Erythroblast (primary cell): ENCODE measurements at places on chromosomes 12 and 14.

DNA sequence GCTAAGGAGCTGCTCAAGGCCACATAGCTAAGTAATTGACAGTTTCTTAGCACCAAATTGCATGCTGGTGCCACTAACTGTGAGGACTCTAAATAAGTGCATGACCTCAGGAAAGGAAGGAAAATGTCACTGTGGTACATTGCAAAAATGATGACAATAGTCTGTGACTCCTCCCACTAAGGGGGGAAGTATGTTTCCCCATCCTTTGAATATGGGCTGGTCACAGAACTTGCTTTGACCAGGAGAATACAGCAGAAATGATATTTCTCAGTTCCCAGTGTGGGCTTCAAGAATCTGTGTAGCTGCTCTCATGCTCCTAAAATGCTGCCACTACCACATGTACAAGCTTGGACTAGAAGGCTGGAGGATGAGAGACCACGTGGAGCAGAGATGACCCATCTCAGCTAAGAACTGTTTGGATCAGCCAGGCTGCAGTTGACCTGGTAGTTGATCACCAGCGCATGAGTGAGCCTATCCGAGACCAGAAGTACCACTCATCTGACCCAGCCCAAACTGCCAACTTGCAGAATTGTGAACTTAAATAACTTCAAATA, 42.2 kb upstream of the NOS1 start:
- no peak for DNase-seq

GRCh38 chr14:82341261-82341810, 807.7 kb upstream of the SEL1L start:
- DNase-seq = no peak

- no peak for DNase-seq
Measured at GRCh38 chr14:74647678-74648461, 35.8 kb upstream of the LTBP2 start.

DNA sequence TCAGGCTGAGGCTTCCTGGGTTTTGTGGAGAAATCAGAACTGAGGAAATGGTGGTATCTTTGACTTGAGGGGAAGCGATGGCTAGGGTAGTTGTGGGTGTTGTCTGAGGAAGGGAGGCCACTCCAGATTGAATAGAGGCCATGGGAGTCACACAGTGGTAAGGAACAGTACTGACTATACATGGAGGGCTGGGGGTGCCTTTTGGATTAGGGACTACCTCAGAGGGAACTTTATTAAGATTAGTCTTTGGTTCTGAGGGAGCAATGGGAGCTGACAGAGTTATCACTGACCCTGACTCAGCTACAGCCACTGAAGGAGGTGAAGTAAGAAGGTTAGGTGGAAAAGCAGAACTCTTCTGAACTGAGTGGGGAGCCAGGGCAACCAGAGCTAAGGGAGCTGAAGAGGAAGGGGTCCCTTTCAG, 4.4 kb downstream of the NACA start:
- peak; percentile 24 for DNase-seq

- no peak for DNase-seq
Measured at GRCh38 chr12:111248236-111249017, 120.5 kb downstream of the PHETA1 start.

DNA sequence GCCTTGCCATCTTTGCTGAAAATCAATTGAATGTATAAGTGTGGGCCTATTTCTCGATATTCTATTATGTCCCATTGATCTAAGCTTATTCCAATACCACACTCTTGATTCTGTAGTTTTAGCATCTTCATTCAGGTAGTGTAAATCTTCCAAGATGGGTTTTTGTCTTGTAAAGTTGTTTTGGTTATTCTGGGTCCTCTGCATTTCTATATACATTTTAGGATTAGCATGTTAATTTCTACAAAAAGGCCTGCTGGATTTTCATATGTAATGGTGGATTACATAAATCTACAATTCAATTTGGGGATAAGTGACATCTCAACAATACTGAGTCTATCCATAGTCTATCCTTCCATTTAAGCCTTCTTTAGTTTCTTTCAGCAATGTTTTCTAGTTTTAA, 86.0 kb upstream of the ANO4 start:
- no peak for DNase-seq

GRCh38 chr12:104329707-104330532, 26.4 kb downstream of the EID3 start:
- DNase-seq = no peak

- no peak for DNase-seq
Measured at GRCh38 chr12:52243259-52243855, 10.3 kb downstream of the KRT7 start.

DNA sequence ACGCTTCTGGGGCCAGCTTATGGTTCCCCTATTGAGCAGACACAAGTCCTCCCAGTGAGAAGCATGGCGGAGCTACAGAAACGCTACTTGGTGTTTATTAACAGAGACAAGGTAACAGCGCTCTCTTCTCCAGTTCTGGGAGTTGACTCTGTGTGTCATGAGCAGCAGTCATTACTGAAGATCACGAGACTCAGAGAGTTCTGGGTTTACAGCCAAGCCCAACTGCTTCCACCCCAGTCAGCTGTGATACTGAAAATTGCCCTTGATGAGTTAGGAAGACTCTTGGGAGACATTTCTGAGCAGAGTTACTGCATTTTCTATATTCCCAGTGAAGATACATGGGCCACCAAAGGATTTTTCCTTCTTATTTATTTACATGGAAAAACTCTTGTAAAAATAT, 48.6 kb downstream of the CFAP251 start:
- DNase-seq = no peak

- no peak for DNase-seq
Measured at GRCh38 chr14:86203843-86204242, 673.9 kb downstream of the FLRT2 start.

DNA sequence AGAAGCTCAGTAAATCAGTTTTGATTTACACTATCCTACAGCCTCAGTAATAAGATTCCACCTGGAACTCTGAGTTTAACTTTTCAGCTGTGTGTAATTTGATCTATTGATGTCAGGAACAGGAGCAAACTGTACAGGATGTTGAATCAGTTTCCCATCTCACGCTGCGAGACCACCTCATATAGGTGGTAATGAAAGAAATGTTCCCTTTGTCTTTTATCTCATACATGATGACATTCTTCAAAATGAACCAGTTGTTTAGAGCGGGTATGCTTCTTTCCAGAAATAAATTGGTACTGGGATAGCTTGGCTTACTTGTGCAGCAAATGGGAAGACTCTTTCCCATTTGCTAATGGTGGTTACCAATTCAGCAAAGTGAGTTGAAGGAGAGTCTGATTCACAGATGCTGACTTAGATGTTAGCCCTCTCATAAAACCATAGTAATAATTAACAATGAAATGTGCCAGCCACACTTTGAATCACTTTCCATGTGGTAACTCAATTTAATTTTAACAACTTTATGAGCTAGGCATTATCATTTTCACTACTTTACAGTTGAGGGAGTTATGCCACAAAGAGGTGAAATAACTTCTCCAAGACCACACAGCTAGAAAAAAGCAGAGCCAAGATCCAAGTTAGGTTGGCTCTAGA, 251.5 kb downstream of the PAWR start:
- DNase-seq = no peak

DNA sequence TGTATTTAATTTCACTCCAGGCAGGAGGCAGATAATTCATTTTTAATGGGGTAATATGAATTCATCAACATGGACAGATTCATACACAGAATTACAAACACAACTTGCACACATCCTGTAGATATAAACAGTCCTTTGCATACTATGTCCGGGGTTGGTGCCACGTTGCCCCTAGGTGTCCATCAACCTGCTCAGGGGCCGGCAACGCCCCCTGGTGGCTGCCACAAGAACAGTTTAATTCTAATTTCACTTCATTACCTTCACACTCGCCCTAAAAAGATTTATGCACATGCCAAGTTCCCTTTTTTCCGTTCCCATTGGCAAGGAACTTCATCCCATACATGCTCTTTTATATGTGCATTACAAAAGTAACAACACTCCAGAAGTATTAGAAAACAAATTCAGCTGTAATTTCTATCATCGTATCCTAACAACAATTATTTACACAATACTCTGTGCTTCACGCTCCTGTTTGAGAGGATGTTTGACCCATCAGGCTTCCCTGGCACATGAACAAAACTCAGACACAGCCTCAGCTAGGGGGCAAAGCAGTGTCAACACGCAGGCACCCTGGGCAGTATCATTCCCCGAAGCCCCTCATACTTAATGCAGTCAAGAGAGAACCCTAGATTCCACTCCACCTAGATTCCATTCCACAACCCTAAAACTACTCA, 15.5 kb downstream of the MANSC1 start:
- peak; percentile 84 for DNase-seq

DNA sequence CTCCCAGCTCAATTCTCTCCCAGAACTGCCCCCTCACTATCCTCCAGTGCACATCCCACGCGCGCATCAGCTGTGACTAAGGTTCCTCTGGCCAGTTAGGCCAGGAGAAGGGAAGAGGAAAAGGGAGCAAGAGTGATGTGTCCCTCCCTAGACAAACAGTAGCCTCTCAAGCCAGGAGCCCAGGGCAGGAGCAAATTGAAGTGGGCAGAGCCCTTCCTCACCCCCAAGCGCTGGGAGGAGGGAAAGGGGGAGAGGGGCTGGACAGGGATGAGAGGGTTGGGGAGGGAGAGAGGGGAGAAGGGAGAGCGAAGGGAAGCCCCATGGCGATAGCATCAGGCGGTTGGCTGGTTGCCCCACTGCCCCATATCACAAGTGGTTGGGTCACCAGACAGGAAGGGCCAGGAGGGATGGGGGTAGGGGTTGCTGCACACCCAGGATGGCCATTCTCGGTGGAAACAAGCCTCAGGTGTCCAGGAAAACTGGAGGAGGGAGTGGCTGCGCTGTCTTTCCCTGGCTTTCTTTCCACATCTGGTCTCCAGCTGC, 1.1 kb downstream of the CD63 start:
- peak; percentile 81 for DNase-seq

GRCh38 chr12:58393152-58393551, 451.8 kb downstream of the ATP23 start:
- DNase-seq = no peak

DNA sequence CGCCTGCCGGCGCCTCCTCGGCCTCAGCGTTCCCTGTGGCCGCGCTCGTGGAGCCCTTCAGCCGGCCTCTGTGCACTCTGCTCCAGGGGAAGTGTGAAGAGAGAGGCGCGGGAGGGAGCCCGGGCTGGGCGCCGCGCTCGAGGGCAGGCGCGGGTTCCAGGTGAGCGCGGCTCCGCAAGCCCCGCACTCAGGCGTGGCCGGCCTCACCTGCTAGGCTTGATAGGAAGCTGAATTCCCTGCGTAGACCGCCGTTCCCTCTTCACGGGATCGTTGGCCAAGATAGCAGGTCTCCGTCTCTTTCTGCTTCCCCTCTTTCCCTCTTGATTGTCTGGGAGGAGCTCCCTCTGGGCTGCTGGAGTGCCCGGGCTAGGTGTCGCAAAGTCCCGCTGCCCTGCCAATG, 89.7 kb downstream of the ASCL4 start:
- DNase-seq = no peak

DNA sequence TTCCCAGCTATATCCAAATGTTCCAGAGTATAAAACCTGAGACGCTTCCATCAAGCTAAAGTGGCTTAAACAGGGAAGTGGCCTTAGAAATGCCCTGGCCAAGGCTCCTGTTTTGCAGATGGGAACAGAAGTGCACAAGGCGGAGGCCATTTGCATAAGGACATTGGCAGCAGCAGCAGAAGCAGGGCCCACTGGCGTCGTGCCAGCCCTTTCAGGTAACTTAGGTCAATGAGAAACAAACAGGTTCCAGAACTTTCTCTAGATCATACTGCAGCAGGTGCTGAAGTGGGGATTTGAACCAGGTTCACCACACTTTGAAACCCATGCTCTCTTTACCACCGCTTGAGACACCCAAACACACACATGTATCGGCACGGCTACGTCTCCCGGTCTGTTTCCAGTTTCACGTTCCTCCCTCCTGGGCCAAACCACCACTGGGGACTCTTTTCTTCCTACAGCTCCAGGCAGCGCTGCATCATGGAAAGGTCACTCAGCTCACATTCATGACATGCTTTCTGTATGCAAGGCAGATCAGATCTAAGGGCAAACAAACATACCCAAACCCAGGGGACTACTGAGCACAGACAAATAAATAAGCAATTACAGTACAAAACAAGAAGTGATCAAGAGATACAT, 46.0 kb upstream of the PLEKHG6 start:
- DNase-seq = no peak

DNA sequence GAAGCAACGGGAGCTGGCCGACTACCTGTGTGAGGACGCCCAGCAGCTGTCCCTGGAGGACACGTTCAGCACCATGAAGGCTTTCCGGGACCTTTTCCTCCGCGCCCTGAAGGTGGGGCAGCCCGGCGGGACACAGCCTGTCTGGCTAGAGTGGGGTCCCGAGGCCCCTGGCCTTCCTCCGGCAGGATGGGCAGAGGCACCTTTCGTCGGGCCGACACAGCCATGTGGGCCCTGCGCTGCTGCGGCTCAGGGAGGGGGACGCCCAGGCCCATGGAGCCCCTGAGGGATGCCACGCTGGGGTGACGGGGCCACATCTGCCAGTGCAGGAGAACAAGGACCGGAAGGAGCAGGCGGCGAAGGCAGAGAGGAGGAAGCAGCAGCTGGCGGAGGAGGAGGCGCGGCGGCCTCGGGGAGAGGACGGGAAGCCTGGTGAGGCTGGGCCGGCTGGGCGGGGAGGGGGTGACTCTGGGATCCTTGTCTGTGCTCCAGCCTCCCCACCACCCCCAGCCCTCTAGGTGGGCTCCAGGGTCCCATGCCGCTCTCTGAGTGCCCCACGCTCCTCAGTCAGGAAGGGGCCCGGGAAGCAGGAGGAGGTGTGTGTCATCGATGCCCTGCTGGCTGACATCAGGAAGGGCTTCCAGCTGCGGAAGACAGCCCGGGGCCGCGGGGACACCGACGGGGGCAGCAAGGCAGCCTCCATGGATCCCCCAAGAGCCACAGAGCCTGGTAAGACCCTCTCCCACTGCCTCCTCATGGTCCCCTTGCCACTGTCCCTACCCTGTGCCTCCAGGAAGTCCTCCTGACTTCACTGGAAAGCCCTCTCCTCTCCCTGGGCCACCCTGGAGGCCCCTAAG, 10.9 kb upstream of the ADSS1 start:
- no peak for DNase-seq

- DNase-seq = no peak
Measured at GRCh38 chr12:68349220-68349621, 17.1 kb upstream of the MDM1 start.

GRCh38 chr14:82251494-82251893, 717.8 kb upstream of the SEL1L start:
- no peak for DNase-seq

GRCh38 chr12:29314416-29314815, 66.6 kb downstream of the ERGIC2 start:
- no peak for DNase-seq

DNA sequence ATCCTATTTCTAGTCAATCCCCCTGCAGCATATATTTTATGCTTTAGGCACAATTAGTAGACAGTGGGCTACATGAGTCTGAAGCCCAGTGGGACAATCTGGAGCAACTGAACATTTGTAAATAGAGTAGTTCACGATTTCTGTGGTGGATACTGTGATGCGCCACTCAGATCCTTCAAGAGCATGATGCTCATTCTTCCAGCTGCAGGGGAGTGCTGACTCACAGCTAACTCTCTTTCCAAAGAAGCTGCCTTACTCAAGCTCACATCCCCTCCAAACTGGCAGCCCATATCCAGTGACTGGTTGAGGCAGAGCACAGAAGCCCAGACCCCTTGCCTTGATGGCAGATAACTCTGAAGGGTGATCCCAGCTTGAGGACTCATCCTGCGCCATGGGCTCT, 224.2 kb upstream of the EEA1 start:
- DNase-seq = no peak

GRCh38 chr12:29944269-29945000, 160.7 kb upstream of the TMTC1 start:
- DNase-seq = no peak

GRCh38 chr14:81302638-81303037, 81.9 kb upstream of the GTF2A1 start:
- peak; percentile 50 for DNase-seq
